ENCODE measurements at places on chromosomes 1 and 21. TPM values are rescaled to one million over a fixed set of nuclear protein-coding genes. Genes with fewer than 3 reads are reported as not detected.

The ADGRL4 gene
- not detected for total RNA-seq

The TMEM69 gene
- 30.3 TPM for total RNA-seq

The LRRC53 gene
- not detected for total RNA-seq

The UBIAD1 gene
- total RNA-seq: 32.9 TPM

The SLC6A17 gene
- 0.31 TPM for total RNA-seq

DNA sequence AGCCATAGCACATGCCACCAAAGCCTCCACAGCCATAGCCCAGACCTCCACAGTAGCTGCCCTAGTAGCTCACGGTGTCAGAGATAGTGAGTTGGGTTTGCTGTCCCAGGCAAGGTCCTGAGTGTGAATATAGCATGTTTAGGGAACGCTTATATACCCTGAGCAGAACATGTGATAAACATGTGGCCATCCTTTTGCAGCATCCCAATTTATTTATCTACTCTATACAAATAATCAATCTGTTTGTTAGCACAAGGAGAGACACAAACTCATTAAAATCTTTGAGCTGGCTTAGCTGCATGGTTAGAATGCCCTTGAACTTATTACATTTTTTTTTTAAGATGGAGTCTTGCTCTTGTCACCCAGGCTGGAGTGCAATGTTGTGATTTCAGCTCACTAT is at the start of gene KRTAP19-2:
TSS of gene KRTAP19-2 (minus strand) at position 101 of the 400 bp plus-strand sequence. CDS start at position 13, 88 bp downstream.
- DNase-seq: no peak

- DNase-seq: no peak
These were observed 71.7 kb upstream of the MPC2 start for GRCh38 chr1:168008595-168008994.

- DNase-seq: no peak
These were observed 37.6 kb upstream of the KRTAP19-8 start for GRCh38 chr21:31075848-31076247.

GRCh38 chr1:205266611-205267305 is 39.0 kb downstream of the TMCC2 start:
- no peak for DNase-seq

GRCh38 chr1:23559985-23560741 is 862 bp upstream of the ID3 start:
- DNase-seq: no peak

GRCh38 chr1:32718036-32718435 is 15.5 kb upstream of the SYNC start:
- no peak for DNase-seq

GRCh38 chr1:164589961-164590507 is 31.1 kb downstream of the PBX1 start:
- DNase-seq: no peak

- DNase-seq: no peak
These were observed 21.2 kb downstream of the B3GALNT2 start for GRCh38 chr1:235483090-235483489.

- DNase-seq: no peak
These were observed 13.6 kb upstream of the MAB21L3 start for GRCh38 chr1:116097626-116098025.

Data from activated T-cell treated with anti-CD3 and anti-CD28 coated beads, Interleukin-2, amount 50 U/mL, for 72 hours (primary cell).